ENCODE measurements at places on chromosomes 7 and 10. TPM values are rescaled to one million over a fixed set of nuclear protein-coding genes. Genes with fewer than 3 reads are reported as not detected.
A peak's percentile ranks its signal among the peaks of the same experiment; 100 is the strongest.

The GPC2 gene
- 7.4 TPM for total RNA-seq

The PLCE1 gene
- 13.0 TPM for total RNA-seq

The SPRN gene
- total RNA-seq = not detected

The ANXA11 gene
- total RNA-seq = 101 TPM

The YKT6 gene
- total RNA-seq = 47.6 TPM

The SDK1 gene
- 16.7 TPM for total RNA-seq

The HUS1 gene
- 28.5 TPM for total RNA-seq

The CACNB2 gene
- 12.8 TPM for total RNA-seq

The GBX1 gene
- not detected for total RNA-seq

The IL6 gene
- 12.0 TPM for total RNA-seq

The SLC26A4 gene
- total RNA-seq = not detected

The MOGAT3 gene
- total RNA-seq = not detected

The CDC14C gene
- total RNA-seq = not detected

The ACTR1A gene
- 74.2 TPM for total RNA-seq

The KCND2 gene
- 3.7 TPM for total RNA-seq

The PDE1C gene
- 19.2 TPM for total RNA-seq

The KLLN gene
- 0.25 TPM for total RNA-seq

The ZNF727 gene
- 5.4 TPM for total RNA-seq

DNA sequence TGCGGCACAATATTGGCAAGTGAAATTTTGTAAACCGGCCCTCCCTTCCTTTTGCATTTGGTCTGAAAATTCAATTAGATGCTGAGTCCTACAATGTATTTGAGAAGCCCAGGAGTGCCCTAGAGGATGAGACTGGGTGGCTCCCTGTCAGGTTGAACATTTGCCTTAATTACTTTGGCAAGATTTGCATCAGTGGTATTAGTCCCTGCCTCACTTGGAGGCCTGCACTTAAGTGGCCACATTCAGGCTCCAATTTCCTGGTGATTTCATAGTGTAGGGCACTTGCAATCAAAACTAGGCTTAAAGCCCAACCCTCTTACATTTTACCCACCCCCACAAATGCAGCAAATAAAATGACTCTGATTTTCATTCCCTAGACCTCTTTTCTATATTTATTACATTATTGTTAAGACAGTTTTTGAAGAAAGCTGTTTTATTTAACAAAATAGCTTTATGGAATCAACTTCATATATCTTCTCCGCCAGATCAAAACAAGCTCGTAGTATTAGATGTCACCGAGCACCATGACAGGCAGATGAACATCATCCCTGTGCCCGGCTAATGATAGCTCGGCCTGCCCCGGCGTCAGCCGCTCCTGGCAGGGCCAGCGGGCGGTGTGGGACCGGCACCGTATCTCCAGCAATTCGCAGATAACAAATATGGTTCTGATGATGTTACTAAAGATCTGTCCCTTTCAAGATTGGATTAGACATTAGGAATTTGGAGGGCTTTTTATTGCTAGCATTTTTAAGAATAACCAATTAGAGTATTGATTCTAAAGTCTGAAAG is 73.6 kb downstream of the EGFR start:
- H3K27me3 ChIP-seq = no peaks in the 10 kb centered on the region
- no peak for DNase-seq
- peaks cover 49% of the 10 kb centered on the region for H3K4me1 ChIP-seq
- H3K4me3 ChIP-seq = no peak overlapping the region
- H3K36me3 ChIP-seq = no peaks in the 10 kb centered on the region
- no peak overlapping the region for H3K27ac ChIP-seq

DNA sequence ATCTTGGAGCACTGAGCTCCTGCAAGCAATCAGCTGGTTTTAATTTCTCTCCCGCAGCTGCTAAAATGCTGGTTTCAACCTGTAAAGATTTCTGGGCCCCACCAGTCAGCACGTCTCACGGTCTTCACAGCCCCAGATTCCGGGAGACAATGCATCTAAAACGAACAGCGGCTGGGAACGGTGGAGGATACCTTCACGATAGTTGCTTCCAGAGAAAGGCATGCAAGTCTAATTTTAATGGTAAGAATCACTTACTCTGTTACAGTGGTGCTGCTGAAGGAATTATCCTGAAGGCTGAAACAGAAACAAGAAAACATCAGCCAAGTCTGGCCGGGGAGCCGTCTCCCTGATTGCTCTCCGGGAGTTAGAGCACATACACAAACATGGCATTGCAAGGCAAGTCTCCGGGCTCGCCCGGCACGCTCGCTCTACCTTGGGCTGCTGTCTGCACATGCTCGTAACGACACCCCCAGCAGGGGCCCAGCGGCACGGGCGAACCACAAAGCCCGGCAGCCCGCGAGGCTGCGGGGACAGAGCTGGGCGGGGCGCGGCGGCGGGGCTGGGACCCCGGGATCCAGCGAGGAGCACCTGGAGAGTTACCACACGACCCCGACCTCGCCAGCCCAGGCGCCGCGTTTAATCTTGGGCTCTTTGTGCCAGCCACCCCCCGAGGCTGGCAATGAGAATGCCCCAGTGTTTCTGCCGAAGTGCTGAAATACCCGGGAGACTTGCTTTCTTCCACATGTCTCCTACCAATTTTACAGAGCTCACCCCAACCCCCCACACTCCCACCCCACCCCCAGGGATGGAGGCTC is at the start of gene FAM13C:
Gene FAM13C (minus strand): TSS at position 406 of the 815 bp plus-strand sequence. CDS start 89 bp downstream, at position 317.
- no peak for DNase-seq
- no peaks in the 10 kb centered on the region for H3K27me3 ChIP-seq
- no peaks in the 10 kb centered on the region for H3K36me3 ChIP-seq
- H3K4me3 ChIP-seq = peak within 1 kb of the TSS; percentile 65
- peaks cover 32% of the 10 kb centered on the region for H3K4me1 ChIP-seq
- H3K27ac ChIP-seq = peak within 1 kb of the TSS; percentile 88

GRCh38 chr10:17021656-17022465 is 107.8 kb downstream of the CUBN start:
- no peak overlapping the region for H3K4me3 ChIP-seq
- peaks cover 20% of the 10 kb centered on the region for H3K4me1 ChIP-seq
- H3K36me3 ChIP-seq = no peaks in the 10 kb centered on the region
- H3K27ac ChIP-seq = no peak overlapping the region
- DNase-seq = no peak

GRCh38 chr10:23172429-23173213 is 19.5 kb upstream of the PTF1A start:
- H3K36me3 ChIP-seq = no peaks in the 10 kb centered on the region
- no peak overlapping the region for H3K4me3 ChIP-seq
- no peak overlapping the region for H3K27ac ChIP-seq
- DNase-seq = no peak
- H3K27me3 ChIP-seq = peaks cover 16% of the 10 kb centered on the region

- H3K4me3 ChIP-seq = no peak overlapping the region
- no peak for DNase-seq
- peaks cover 14% of the 10 kb centered on the region for H3K4me1 ChIP-seq
- H3K27me3 ChIP-seq = no peaks in the 10 kb centered on the region
- no peaks in the 10 kb centered on the region for H3K36me3 ChIP-seq
These were observed 261.0 kb upstream of the KLF6 start for GRCh38 chr10:4046030-4046429.

DNA sequence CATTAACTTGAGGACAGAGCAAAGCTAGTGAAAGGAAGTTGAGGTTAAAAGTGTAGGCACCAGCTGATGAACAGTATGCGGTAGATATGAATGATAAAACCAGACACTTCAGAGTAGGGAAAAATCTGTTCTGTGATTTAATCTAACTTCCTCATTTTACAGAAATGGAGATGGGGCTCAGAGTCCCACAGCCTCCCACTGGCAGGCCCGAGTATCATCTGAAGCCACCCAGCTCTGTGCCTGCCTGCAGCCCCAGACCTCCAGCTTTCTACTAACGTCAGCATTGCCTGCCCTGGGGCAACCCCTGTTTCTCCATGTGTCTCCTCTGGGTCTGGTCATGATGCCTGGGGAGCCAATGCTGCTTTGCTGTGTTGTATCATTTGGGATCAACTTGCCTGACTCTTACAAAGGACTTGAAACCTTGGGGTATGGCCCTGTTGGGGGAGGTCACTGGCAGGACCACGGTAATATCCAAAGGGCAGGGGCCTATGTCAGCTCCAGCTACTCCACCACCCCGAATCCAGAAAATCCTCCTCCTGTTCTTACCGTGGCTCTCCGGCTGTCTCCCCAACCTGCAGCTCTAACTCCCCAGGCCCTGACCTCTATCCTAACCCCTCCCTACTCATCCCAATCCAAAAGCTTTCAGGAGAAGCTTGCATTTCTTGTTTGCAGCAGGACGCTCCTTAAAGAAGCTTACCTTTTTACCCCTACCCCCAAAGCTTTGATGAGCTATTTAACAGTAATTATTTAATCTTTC is 56.2 kb upstream of the NPY start:
- no peaks in the 10 kb centered on the region for H3K4me1 ChIP-seq
- no peak overlapping the region for H3K4me3 ChIP-seq
- no peak for DNase-seq
- no peaks in the 10 kb centered on the region for H3K36me3 ChIP-seq

DNA sequence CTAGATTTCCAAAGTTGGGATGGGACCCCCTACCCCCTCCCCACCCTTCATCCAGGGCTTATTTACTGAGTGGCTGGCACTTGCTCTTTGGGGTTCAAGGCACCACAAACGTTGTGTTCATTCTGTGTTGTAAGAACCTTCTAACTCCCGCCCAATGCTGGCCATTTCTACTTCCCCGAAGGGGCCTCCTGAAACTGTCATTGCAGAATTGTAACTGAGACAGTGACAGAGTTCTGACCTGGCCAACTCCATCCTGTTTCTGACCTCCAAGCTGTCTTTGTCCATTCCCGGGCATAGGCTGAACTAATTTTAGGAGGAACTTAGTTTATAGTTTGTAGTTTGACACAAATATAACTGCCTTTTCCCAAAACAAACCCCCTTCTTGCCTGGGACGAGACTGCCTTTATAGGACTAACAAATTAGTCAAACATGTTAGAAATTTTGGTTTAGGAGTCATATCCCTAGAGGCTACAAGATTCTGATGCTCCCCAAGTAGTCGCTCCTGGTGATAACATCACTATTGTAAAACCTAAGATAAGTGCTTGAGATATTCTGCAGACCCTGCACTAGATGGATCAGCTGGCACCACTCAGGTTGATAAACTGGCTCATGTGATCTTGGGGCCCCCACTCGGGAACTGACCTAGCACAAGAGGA is 34.8 kb upstream of the ZMIZ2 start:
- H3K36me3 ChIP-seq = peaks cover 12% of the 10 kb centered on the region
- DNase-seq = no peak
- no peaks in the 10 kb centered on the region for H3K27me3 ChIP-seq
- H3K27ac ChIP-seq = no peak overlapping the region
- H3K4me1 ChIP-seq = no peaks in the 10 kb centered on the region
- no peak overlapping the region for H3K4me3 ChIP-seq

DNA sequence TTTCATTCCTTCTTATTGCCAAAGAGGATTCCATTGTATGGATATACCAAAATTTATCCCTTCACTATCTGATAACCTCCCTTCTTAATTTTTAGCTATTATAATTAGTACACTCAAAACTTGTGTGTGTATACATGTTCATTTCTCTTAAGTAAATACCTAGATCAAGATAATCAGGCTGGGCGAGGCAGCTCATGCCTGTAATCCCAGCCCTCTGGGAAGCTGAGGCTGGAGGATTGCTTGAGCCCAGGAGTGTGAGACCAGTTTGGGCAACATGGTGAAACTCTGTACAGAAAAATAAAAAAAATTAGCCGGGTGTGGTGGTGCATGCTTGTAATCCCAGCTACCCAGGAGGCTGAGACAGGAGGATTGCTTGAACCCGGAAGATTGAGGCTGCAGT is 15.8 kb upstream of the ACHE start:
- no peak overlapping the region for H3K4me3 ChIP-seq
- no peaks in the 10 kb centered on the region for H3K27me3 ChIP-seq
- H3K27ac ChIP-seq = no peak overlapping the region
- H3K36me3 ChIP-seq = no peaks in the 10 kb centered on the region
- peaks cover 3% of the 10 kb centered on the region for H3K4me1 ChIP-seq
- no peak for DNase-seq

- no peak overlapping the region for H3K27ac ChIP-seq
- DNase-seq = no peak
- no peak overlapping the region for H3K4me3 ChIP-seq
- peaks cover 27% of the 10 kb centered on the region for H3K4me1 ChIP-seq
These were observed 41.6 kb downstream of the HBP1 start for GRCh38 chr7:107210400-107210799.
